ENCODE measurements at places on chromosomes 1 and 21.

DNA sequence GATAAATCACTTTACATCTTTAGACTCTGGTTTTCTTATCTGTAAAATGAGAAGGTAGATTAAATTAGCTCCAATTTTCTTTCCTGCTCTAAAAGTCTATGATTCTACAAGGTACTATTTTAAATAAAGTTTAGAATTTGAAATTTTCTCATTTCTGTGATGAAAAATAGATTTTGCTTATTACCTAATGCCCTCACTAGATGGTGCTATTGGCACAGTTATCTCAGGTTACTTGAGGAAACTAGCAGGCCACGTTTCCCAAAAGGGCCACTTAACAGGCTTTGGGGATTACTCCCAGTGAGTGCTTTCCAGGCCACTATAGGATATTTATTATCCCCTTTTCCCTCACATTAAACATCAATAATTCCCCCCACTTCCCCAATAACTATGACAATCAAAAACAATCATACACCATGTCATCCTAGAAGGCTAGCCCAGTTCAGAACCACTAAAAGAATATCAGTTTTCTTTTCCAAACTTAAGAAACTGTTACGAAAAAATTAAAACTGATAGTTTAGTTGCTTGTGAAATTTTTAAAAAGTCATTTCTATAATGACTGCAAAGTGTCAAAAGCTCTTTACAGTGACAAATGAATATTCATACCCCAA lies 30.6 kb downstream of the OMA1 start:
- peak; percentile 75 for DNase-seq

- DNase-seq: no peak
These were observed 27.2 kb downstream of the TSEN15 start for GRCh38 chr1:184078564-184079249.

- no peak for DNase-seq
These were observed 121.2 kb downstream of the ADGRL2 start for GRCh38 chr1:81921851-81922462.

DNA sequence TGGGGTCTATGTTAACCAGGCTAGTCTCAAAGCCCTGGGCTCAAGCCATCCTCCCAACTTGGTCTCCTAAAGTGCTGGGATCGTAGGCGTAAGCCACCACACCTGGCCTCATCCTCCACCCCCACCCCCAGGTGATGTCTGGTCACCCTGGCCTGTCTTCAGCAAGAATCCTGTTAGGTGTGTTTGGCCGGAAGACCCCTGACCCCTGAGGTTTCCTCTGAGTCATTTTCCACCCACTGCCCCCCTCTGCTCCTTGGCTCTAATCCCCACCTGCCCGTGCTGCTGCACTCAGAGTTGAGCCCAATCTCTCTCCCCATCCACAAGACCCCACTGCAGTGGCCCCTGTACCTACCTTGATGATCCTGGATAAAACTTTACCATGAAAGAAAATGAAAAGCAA lies 25.2 kb downstream of the SLC66A1 start:
- no peak for DNase-seq

DNA sequence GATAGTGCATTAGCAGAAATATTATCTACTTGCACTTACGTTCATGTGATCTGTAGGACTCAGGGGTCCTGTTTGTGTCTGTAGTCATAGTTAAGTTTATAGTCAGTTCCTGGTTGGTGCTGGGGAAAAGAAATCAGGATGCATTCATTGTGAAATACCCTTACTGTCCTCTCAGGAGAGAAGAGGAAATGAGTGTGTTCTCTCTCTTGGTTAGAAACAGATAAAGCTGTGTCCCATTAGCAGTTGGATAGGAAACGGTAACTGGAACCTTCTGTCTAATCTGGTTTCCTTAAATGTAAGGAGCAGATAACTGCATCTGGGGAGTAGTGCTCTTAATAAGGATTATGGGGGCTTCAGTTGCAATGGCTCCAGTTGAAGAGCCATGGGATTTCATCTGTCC lies 8.9 kb downstream of the SDCCAG8 start:
- DNase-seq: no peak

GRCh38 chr1:21251773-21252471 lies 38.3 kb downstream of the ECE1 start:
- DNase-seq: no peak

DNA sequence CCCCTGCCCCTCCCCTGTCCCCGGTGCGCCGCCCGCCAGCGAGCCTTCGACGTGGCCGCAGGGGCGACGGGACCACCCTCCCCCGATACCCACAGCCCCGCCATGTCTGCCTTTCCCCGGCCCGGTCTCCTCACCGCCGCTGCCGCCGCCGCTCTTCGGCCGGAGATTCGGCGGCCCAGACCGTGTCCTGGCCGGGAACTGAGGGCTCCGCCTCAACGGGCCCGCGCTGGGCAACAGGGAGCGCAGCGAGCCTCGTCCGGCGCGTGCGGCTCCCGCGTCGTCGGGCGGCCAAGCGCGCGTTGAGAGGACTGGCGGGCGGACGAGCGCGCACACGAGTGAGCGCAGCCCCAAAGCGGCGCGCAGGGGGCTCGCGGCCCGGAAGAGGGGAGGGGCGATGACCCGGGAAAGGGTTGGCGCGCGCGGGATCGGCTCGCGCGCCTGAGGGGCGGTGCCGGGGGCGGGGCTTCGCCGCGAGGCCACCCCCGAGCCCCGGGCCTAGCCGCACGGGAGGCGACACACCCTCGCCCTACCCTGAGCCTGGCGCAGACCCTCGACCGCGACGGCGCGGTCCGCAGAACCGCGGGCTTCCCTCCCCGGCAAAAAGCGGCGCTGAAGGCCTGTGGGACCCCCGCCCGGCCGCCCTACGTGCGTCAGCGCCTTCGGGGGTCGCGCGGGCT lies at the start of gene BTG3:
Gene BTG3 (minus strand): TSS at position 337 of the 677 bp plus-strand sequence. CDS start 3,757 bp downstream, outside the sequence.
- DNase-seq: peak; percentile 75

- no peak for DNase-seq
These were observed 25.1 kb upstream of the PLXNA2 start for GRCh38 chr1:208269338-208269666.

DNA sequence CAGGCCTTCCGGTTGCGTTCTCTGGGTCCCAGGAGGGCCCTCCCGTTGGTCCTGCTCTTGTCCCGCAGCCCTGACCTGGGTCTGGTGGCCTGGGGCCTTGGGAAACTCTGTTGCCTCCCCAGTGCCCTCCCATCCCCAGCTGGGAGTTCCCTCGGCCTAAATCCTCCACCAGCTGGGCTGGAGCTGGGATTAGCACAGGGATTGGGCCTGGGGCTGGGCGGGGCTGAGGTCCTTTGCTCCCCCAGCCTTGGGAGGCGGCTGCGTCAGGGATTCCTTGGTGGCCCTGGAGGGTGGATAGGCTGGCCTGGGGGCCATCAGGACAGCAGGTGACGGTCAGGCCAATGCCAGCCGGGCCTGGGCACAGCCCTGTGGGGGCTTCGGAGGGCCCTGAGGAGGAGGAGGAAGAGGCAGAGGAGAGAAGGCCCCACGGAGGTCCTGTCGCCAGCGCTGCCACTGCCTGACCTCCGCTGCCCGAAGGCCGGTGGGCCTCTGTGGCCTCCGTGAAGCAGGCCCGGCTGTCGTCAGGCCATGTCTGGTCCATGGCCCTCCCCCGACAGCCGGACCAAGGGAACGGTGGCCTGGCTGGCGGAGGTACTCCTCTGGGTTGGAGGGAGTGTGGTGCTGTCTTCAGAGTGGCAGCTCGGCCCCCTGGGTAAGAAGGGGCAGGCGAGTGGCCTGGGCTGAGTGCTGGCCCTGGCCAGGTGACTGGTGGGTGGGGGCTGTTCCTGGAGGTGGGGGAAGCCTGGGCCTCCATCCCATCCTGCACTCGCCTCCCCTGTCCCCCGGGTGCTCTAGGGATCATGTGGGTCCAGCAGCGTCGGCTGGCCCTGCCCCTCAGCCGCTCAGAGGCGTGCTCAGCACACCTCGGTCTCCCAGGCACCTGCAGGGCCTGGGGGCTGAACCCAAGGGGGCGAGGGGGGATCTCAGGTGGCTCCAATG lies at the start of gene PLCH2:
Gene PLCH2 (plus strand): TSS at position 229 of the 939 bp plus-strand sequence. CDS start 300 bp downstream, at position 529.
- no peak for DNase-seq

GRCh38 chr1:65457868-65458267 lies 37.4 kb downstream of the LEPR start:
- DNase-seq: no peak

DNA sequence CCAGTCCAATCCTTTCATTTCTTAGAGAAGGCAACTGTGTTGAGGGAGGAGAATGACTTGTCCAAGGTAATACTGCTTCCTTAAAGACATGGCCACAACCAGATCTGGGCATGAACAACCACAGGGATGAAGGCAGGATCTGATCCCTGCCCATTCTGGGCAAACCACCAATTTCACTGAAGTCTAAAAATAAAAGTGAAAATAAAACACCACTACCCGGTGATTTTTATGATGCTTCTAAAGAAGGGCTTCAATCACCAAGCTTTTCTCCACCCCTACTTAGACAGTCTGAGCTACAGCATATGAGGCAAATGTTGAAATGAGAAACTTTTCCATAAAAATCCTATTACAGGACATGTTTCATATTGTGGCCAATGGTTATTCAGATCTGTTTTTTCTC lies 133.0 kb downstream of the PTPN14 start:
- no peak for DNase-seq

- DNase-seq: no peak
These were observed 4.7 kb upstream of the C1orf174 start for GRCh38 chr1:3904843-3905185.

GRCh38 chr1:237009611-237010010 lies 5.4 kb upstream of the MT1HL1 start:
- DNase-seq: no peak

DNA sequence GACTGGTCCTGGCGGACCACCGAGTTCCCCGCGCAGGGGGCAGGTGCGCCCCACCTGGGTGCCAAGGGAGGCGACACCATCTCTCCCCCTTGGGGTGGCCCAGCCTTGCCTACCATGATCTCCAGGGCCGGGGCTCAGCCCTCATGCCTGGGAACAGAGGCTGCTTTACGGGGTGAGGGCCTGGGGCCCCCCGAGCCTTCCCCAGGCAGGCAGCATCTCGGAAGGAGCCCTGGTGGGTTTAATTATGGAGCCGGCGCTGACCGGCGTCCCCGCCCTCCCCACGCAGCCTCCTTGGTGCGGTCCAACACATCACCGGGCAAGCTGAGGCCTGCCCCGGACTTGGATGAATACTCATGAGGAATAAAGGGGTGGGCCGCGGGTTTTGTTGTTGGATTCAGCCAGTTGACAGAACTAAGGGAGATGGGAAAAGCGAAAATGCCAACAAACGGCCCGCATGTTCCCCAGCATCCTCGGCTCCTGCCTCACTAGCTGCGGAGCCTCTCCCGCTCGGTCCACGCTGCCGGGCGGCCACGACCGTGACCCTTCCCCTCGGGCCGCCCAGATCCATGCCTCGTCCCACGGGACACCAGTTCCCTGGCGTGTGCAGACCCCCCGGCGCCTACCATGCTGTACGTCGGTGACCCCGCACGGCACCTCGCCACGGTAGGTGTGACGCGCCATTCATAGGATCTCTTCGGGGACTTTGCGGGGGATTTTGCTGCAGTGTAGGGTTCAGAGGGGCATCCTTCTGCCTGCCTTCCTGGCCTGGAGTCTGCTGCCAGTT lies 38.2 kb downstream of the TP73 start:
- DNase-seq: no peak

- DNase-seq: peak; percentile 89
These were observed 18.1 kb downstream of the CFAP45 start for GRCh38 chr1:159881622-159882526.

- DNase-seq: no peak
These were observed 87.2 kb upstream of the SOX13 start for GRCh38 chr1:203985676-203986075.

GRCh38 chr1:114355240-114355639 lies 155.8 kb downstream of the TRIM33 start:
- no peak for DNase-seq

DNA sequence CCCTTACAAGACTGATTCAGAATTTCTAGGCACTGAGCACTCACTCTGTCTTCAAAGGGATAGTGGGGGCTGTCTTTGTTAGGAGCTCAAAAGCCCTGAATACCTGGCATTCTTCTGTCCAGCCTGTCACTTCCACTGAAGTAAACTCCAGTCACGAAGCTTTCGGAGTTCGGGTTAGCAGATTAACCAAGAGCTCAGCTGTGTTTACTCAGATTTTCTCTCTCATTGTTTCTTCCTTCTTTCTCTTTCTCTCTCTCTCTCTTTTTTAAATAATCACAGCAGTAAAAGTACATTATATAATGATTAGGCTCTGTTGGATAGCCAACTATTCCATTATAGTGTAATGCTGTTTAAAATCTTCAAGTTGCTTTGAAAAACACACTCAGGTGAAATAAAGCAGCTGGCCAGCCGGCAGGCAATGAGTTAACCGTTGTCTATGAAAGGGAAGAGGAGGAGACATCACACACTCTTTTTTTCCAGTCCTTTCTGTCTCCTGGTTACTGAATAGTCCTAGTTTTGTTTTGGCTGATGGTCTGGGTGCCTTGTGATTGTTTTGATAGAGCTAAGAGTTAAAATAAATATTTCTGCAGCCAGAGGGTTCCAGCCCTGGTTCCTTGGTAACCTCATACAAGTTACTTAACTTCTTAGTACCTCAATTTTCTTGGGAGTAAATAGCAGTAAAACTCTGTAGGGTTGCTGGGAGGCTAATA lies 89.8 kb downstream of the ADSS2 start:
- DNase-seq: peak; percentile 71

GRCh38 chr1:58905126-58905490 lies 121.3 kb upstream of the JUN start:
- no peak for DNase-seq

DNA sequence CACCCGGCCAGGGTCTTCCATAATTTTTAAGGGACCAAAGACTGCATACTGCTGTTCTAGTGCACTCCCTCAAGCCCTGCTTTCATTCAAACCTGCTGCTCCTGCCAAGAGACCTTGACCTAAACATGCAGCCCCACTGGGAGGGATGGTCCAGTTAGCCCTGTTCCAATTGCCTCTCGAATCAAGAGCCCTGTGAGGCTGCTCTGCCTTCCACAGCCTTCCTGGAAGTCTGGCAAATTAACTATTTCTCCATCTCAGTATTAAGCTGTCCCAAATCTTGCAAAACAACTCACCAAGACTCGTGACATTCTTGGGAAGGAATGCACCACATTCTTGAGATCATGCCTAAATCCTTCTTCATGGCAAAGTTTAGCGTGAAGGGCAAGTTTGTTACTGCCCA lies 231.3 kb downstream of the C1orf94 start:
- DNase-seq: no peak

- no peak for DNase-seq
These were observed 445.0 kb downstream of the PTBP2 start for GRCh38 chr1:97166626-97167025.

- no peak for DNase-seq
These were observed 2.2 kb downstream of the AVPR1B start for GRCh38 chr1:206114692-206115640.

- no peak for DNase-seq
These were observed 67.3 kb downstream of the RHOU start for GRCh38 chr1:228802386-228803220.

DNA sequence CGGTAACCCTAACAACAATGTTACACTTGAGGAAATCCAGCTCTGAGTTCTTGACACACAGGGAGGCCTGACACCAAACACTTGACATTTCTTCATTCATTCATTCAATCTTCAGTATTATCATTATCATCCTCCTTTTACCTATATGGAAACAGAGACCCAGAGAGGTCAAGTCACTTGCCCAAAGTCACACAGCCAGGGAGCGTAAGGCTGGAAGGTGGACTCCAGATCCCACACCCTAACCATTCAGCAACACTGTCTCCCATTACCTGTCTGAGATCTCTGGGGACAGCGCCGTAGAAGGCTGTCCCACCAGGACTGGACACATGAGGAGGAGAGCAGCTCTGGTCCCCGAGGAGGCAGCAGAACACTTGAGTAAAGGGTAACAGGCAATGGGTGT lies 101.4 kb downstream of the SYF2 start:
- DNase-seq: no peak

- no peak for DNase-seq
These were observed 74.8 kb upstream of the ECE1 start for GRCh38 chr1:21365036-21365435.

GRCh38 chr1:35298464-35298863 lies 30.0 kb downstream of the ZMYM4 start:
- DNase-seq: no peak

- DNase-seq: no peak
These were observed 41.5 kb downstream of the UBE4B start for GRCh38 chr1:10074059-10074851.

Measured in NCI-H146 (cell line).